NCI-H187 (cell line): ENCODE measurements at places on chromosomes 3 and 15.

GRCh38 chr15:39672666-39673065 is 91.8 kb downstream of the THBS1 start:
- no peak for DNase-seq

DNA sequence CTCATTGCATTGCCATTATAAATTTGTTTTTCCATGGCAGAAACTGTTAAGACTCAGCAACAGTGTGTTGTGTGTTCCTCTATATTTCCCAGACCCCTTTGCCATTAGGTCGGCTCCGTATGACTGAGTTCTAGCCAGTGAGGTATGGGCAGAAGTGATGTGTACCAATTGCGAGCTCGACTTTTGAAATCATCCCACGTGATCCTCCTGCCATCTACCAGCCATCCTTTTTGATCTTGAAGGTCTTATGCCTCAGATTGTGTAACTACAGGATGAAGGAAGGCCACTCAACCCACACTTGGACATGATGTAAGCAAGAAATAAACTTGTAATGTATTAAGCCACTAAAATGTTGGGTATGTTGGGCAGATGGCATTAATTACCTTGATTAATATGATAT is 562.3 kb downstream of the PDCD6IP start:
- DNase-seq = no peak

DNA sequence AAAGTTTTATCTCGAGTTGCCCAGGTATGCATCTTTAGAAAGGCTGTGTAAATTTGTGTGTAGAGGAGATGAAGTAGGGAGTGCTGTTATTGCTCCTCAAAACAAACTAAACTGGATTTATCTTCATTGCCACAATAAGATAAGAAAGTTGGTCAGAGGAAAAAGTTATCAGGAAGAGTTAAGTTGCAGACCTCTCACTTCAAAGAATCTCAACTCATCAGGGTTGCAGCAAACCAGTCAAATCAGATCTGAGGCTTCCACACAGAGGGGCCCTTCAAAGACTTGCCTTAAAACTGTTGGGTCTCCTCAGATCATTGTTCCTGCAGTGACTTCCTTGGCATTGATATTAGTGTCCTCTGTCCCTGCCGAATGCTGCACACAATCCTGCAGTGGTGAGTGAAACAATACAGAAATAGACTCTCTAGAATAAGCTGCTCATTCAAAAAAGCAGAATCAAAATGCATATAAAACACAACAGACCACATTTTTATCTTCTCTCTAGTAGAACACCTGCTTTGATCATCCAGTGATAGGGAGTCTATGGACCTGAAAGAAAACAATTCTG is 191.2 kb upstream of the CBLB start:
- no peak for DNase-seq

- no peak for DNase-seq
These were observed 414.5 kb upstream of the ARHGEF26 start for GRCh38 chr3:153706706-153707105.

GRCh38 chr15:45857291-45857690 is 222.5 kb downstream of the SQOR start:
- DNase-seq = no peak

DNA sequence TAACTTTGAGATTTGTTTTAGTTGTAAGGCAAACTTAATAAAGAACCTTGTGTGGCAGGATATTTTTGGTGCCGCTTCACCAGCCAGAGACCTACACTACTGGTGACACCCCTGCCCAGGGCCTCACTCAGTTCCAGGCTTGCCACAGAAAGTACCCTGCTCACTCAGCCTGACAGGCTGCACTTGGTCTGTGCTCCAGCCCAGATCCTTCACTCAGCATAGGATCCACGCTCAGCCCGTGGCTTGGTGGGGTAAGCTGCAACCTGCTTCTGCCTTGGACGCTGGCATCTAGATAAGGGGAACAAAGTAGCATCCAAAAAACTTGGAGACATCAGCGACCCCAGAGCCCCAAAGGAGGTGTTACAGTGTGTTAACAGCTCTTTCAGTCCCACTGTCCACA is 825.5 kb downstream of the EPHA3 start:
- DNase-seq = no peak

DNA sequence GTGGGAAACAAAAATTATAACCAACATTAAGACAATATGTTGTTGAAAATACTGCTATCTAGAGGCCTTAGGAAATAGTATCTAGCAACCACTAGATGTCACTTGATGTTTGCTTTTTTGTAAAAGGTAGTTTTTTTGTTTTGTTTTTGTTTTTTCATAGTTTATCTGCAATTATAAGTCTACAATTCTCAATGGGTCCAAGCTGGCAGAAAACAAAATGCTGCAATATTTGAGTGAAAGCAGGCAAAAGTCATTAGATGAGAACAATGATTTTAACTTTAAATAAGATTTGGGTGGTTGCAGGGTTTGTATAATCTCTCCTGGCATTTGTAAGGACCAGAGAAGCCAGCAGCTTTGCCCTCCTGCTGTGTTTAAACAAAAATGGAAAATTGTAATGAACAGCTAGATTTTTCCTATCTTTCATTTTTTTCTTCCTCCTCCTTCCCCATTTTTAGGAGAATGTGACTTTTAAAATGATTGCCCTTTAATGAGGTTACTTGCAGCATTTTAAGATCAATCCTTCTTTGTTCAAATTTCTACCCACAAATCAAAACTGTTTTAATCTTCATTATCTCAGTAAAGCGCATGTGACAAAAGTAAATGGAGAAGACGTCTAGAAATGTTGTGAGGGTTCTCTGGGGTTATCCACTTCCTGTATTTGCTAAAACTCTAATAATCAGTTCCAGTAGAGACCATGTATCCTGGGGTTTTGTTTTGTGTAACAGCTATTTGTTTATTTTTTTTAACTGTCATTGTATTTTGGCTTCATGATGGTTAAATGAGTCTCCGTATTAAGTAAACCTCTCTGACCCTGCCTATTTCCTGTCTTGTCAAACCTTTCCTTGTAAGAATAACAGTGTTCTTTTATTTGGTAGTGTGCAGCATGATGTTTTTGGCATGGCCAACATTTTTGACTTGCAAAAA is 27.3 kb downstream of the DUT start:
- no peak for DNase-seq

- no peak for DNase-seq
These were observed 2.3 kb downstream of the C3orf70 start for GRCh38 chr3:185150561-185150960.

GRCh38 chr3:172275586-172275985 is 172.7 kb downstream of the GHSR start:
- DNase-seq = no peak

DNA sequence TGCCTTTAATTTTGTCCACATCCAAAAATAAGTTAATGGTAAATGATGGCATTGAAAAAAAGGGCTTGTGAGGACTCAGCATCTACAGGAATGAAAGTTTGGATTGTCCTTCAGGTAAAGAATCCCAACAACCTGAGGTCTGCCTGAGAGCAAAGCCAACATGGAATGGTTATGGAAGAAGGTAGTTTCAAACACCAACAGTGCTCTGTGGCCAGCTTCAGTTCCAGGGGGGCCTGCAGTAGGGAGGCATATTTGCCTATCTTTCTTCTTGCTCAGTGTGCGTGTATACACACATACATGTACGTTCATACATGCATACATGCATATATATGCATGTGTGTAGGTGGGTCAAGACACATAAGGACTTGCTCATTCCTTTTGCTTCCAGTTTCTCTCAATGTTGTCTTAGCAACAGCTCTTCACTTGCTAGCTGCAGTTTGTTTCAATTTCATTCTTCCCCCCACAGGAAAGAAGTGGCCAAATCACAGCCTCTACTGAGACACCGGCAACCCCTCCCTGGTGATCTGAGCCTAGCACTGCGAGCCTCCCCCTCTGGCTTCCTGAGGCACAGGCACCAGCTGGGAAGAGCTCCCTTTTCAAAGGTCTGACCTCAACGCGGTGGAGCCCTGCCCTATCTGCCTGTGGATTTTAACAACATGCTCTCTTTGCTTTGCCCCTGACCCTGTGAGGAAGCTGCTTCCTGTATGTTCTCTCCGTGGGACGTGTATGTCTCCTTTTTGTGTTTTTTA is 146.2 kb downstream of the KLF13 start:
- DNase-seq = no peak

DNA sequence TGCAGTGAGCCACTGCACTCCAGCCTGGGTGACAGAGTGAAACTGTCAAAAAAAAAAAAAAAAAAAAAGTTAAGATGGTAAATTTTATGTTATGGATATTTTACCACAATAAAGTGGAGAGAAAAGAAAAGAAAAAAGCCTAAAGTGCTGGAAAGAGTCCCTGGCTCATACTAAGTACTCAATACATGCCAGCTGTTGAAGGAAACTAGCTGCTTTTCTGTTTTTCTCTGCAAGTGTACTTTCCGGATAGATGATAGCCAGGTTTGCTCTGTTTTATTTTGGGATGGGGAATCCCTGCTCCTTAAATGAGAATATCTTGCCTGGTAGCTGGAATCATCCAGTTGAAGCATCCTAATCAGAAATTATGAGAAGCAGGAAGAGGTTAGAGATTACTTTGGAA is 10.9 kb downstream of the EID1 start:
- no peak for DNase-seq

- no peak for DNase-seq
These were observed 91.7 kb upstream of the FGF12 start for GRCh38 chr3:192819001-192819569.

GRCh38 chr3:126580746-126581145 is 22.0 kb upstream of the C3orf22 start:
- no peak for DNase-seq

DNA sequence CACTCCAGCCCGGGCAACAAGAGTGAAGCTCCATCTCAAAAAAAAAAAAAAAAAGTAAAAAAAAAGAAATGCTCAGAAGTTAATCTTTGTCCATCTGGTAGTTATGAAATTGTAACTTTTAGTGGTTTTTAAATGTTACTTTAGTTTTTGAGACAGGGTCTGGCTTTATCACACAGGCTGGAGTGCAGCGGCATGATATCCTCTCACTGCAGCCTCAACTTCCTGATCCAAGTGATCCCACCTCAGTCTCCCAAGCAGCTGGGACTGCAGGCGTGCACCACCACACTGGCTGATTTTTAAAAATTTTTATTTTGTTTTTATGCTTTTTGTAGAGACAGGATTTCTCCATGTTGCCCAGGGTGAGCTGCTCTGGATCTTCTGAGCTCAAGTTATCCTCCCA is 1.3 kb downstream of the RNU5B-1 start:
- no peak for DNase-seq

DNA sequence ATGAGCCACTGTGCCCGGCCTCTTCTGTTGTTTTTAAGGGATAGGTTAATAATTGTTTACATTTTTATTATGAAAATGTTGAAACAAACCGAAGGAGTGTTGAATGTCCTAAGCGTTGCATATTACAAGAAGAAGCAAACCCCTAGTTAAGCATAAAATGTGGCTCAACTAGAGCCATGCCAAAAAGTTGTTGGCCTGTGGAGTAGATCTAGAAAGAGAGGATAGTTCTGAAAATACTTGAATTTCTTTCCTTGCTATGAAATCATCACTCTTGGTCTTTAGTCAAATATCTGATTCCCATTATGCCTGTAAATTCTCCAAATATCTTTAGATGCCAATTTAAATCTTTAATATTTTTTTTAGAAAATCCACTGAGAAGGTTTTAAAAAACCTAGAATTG is 12.8 kb downstream of the RBP2 start:
- no peak for DNase-seq

GRCh38 chr3:177141899-177142646 is 55.2 kb downstream of the TBL1XR1 start:
- no peak for DNase-seq
